Activated CD8-positive, alpha-beta memory T cell treated with anti-CD3 and anti-CD28 coated beads, Interleukin-2, amount 50 U/mL, for 48 hours (primary cell): ENCODE measurements at places on chromosomes 3 and 15.

DNA sequence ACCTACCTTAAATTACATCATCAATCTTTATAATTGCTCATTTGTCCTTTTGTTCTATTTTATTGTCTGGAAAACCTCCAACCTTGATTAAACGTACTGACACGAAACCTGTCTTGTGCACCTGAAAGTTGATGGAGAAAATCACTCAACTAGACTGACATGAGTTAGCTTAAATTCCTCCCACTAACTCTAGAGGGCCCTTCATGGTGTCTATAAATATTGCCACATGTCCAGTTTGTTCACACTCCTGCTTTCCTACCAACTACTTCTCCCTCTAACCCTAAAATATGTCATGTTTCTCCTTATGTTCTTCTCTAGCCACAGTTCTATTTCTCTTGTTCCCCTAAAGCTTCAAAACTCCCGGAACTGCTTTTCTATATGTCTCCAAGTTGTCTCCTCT is 59.8 kb upstream of the SGO1 start:
- no peak for DNase-seq

DNA sequence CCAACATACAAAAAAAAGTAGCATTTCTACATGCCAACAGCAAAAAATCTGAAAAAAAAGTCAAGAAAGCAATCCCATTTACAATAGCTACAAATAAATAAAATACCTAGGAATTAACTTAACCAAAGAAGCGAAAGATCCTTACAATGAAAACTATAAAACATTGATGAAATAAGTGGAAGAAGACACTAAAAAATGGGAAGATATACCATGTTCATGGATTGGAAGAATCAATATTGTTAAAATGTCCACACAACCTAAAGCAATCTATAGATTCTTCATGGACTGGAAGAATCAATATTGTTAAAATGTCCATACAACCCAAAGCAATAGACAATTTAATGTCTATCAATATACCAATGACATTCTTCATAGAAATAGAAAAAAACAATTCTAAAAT is 21.0 kb downstream of the PEAK1 start:
- DNase-seq, result no peak

GRCh38 chr15:65829130-65829764 is 37.2 kb upstream of the DENND4A start:
- no peak for DNase-seq

DNA sequence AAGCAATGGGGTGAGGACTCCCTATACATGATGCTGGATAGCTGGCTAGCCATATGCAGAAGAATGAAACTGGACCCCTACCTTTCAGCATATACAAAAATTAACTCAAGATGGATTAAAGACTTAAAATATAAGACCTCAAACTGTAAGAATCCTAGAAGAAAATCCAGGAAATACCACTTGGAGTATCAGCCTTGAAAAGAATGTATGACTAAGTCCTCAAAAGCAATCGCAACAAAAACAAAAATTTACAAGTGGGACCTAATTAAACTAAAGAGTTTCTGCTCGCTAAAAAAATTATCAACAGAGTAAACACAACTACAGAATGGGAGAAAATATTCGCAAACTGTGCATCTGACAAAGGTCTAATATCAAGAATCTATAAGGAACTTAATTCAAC is 94.3 kb downstream of the XRN1 start:
- no peak for DNase-seq

GRCh38 chr3:77693147-77693546 is 653.2 kb downstream of the ROBO2 start:
- DNase-seq, result no peak

DNA sequence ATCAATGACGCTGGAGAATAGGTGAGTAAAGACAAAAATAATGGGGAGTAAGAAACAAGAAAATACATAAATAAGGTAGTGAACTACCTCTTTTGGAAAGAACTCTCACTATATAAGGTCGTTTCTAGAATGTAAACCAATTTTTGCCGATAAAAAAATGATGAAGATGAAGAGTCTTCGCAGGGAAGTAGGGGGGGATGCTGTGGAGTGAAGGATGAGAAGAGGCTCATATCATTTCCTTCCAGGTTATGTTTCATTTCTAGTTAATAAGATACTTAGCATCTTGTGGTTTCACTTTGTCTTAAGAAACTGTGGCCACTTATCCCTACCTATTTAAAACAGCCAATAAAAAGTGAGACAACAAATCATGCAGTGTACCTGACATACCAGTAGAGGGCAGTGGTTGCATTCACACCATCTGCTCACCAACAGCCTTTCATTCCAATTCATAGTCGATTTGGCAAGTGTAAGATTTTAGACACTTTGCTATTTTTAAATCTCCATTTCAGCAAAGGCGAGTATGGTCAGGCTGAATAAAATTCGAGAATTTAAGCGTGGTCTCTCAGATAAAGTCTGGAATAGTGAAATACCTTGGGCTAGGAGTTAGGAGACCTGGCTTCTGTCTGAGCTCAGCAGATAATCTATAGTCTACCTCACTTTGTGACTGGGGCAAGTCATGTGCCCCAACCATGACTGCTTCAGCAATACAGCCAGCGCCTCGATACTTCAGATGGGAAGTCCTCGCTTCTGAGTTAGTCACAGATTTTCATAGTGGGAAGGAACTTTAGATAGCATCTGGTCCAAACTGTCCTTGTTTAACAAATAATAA is 28.9 kb upstream of the ICE2 start:
- no peak for DNase-seq

GRCh38 chr15:101118116-101118515 is 133.7 kb downstream of the CHSY1 start:
- no peak for DNase-seq

- DNase-seq, result no peak
These were observed 76.1 kb downstream of the LINGO1 start for GRCh38 chr15:77556622-77557021.

DNA sequence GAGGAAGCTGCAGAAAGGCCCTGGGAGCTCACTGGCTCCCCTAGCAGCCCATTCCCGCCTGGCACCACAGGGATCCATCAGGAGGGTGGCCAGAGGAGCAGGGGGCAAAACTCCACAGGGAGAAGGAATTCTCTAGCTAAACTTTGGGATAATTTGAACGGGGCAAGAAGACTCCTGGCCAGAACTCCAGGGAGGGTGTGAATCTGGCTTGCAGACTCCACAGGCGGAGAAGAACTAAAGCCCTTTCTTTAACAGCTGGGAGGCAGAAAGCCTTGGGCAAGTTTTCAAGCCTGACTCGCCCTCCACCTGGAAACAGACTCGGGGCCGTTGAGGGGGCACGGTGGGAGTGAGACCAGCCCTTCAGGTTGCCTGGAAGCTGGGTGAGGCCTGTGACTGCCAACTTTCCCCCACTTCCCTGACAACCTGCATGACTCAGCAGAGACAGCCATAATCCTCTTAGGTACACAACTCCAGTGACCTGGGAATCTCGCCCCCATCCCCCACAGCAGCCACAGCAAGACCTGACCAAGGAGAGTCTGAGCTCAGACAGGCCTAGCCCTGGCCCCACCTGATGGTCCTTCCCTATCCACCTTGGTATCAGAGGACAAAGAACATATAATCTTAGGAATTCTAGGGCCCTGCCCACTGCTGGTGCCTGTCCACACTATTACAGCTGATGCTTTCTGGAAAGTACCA is 28.6 kb downstream of the SLC27A2 start:
- DNase-seq, result no peak

DNA sequence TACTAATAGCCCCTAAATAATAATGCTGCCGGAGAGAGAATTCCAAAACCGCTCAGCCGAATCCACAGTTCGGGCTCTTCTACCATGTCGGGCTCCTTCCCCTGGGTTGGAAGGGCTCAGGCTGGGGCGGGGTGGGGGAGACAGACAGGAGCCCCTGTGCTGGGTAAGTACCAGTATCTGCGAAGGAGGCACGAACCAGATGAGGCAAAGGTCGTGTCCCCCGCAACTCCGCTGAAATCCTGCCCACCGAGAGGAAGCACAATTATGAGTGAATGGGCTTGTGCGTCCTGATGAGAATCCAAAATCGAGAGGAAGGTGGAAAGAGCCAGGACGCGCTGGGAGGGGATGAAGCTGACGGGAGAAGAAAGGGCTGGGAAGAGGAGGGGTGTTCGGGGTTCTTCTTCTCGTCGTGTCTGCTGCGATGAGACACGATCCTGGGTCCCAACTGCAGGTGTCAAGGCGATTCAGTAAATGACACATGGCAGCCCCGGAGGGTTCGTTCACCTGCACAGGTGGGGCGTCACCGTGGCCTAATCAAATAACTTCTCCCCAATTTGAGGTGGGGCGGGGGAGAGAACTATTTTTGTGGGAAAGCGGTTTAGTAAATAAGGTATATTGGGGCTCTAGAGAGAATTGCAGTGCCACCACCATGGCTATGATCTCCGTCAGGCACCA is 707 bp upstream of the FAM81A start:
- no peak for DNase-seq

- DNase-seq, result no peak
These were observed 519.8 kb upstream of the GOLIM4 start for GRCh38 chr3:168615493-168616020.

DNA sequence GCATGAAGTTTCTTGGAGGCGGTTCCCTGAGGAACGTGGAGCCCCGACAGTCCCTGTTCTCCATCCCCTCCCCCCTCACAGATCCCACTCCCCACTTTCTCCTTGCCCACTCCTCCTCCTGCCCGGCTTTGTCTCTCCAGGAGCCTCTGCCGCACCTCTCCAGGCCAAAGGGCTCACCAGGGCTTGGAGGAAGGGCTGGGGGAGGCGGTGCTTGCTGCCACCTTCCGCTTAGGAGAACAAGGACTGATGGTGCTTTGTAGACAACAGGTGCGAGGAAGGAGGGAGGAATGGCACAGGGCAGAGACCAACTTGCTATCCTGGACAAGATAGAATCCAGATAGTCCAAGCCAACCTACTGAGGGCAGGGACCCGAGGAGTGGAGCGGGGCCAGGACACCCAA is 103.5 kb upstream of the SMAD3 start:
- DNase-seq, result no peak

GRCh38 chr15:52515343-52515742 is 13.3 kb downstream of the MYO5A start:
- no peak for DNase-seq

GRCh38 chr15:69606144-69606543 is 153.5 kb downstream of the RPLP1 start:
- no peak for DNase-seq

- DNase-seq, result peak; percentile 39
These were observed 27.7 kb downstream of the GRIP2 start for GRCh38 chr3:14512281-14512941.

DNA sequence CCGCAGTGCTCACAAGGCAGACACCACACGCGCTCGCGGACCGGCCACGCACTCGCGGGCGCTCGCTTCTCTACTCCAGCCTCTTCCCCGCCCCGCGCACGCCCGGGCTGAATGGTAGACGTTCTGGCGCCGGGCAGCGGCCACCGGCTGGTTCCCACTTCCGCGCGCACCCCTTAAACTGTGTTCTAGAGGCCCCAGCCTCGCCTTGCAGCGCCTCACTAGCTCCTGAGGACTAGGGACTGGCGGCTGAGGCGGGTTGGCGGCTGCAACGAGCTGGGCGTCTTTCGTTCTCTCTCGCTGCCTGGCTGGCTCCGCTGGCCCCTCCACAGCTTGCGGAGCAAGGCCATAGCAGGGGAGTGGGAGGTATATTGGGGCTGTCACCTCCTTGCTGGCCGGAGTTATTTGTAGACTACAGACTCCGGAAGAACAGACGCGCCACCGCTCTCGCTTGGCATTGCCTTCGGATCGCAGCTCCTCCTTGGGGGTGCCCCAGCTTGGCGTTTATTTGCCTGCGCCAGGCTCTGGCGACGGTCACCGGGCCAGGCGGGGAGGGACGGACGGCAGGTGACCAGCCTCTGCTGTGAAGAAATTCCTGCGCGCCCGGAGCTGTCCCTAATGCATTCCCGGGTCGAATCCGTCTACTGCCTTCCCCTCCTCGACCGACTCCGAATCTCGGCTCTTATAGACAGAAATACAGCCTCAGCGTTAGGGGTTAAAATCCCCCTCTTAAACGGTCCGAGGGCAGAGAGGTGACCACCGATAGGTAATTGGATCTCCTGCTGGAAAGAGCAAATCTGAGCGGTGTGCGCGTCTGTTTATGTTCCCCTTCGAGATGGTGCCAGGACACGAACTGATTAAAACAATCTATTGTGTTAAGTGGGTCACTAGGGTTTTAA is 1.3 kb downstream of the GREM1 start:
- peak; percentile 53 for DNase-seq

DNA sequence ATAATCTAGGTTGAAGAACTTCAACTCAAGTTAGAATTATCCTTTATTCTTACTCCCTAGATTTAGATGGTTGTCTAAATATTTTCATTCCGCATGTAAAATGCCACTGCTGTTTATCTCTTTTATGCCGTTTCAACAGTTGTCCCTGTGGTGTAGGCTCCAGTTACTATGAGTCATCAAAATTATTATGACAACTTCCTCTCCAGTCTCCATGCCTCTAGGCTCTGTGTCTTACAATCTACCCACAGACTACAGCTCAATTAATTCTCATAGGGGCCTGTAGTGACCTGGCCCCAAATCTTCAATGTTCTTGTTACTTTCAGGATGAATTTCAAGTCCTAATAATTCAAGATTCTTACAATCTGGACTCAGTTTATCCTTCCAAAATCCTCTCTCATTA is 105.8 kb upstream of the UNC13C start:
- no peak for DNase-seq

DNA sequence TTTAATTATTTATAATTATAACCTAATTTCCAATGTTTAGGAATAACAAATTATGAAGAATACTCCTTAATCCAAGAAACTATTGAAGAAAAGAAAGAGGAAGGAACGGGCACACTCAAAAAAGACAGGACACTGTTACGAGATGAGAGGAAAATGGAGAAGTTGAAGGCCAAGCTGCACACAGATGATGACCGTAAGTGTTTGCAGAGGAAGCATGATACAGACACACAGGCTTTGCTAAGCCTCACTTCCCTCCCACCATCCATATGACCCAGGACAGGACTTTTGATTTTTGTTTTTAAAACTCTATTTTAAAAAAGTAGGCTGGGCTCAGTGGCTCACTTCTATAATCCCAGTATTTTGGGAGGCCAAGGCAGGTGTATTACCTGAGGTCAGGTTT is 389.4 kb upstream of the TPM1 start:
- DNase-seq, result no peak

- DNase-seq, result no peak
These were observed 53.0 kb downstream of the CMSS1 start for GRCh38 chr3:99870712-99871111.

DNA sequence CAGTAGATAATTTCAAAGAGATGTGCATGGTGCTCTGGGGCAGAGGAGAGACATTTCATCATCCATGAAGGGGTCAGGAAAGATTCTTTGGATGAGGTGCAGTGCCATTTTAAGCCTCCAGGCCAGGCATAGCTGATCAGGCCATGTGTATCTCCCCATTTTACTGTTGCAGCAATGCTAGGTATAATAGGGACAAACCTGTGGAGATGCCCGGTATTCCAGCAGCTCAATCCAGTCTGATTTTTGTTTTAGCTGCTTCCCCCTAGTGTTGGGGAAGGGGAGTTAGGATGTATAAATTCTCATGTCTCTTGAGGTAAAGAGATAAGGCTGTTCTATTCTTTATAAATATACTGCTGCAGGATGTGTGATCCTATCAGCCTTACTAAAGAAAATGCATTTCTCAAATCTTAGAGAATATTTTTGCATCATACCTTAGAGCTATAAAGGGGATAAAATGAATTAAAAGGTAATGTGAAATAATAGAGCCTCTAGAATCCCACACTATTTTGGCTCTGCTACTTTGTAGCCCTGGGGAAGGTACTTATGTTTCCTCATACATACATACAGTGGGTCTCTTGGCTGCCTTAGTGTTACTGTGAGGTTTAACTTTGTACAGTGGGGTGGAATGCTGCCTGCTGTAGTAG is 5.2 kb downstream of the CDV3 start:
- DNase-seq, result no peak
